ENCODE measurements at places on chromosomes 4 and X.
A peak's percentile ranks its signal among the peaks of the same experiment; 100 is the strongest.

DNA sequence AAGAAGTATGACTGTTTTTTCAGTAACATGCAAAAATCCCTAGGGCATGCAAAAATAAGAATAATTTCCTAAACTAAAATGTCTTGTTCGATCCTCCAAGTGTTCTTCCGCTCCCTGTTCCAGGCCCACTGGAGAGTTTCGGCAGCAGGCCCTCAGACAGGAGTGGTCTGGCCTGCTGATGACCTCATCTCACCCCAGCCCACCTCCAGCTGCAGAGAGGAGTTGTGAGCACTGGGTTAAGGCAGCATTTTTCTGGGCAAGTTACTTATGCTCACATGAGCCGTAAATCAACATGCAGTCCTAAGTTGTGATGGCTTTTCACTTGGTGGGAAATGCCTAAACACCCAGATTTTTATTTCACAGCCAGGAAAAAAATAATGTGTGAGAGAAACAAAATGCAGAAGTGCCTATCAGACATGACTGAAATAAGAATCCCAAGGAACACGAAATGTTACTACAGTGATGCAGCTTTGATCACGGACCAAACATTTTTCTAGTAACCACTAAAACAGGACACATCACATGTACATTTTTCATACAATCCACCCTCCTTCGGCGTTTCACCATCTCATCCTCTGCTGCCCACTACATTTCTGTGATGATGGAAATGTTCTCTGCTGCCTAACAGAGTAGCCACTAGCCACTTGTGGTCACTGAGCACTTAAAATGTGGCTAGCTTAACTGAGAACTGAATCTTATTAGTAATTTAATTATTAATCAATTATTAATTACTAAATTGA is 153.3 kb upstream of the TBL1X start:
- DNase-seq = peak; percentile 45

- DNase-seq = peak; percentile 67
These were observed 207.3 kb downstream of the FBXW7 start for GRCh38 chr4:152328582-152328981.

DNA sequence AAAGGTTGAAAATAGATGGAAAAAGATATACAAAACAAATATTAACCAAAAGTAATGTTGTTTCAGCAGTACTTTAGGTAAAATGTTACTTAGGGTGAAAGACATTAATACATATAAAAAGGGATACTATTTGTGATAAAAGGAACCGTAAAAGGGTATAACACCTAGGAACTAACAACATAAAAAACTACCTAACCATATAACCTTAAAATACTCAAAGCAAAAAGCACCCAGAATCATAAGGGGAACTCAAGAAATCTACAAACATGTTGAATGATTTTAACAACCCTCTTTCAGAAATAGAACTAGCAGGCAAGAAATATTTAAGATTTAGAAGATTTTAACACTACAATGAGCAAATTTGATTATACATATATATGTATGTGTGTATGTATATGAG is 11.5 kb downstream of the MOSPD2 start:
- DNase-seq = no peak

- no peak for DNase-seq
These were observed 392.3 kb downstream of the CENPC start for GRCh38 chr4:67152976-67153375.

DNA sequence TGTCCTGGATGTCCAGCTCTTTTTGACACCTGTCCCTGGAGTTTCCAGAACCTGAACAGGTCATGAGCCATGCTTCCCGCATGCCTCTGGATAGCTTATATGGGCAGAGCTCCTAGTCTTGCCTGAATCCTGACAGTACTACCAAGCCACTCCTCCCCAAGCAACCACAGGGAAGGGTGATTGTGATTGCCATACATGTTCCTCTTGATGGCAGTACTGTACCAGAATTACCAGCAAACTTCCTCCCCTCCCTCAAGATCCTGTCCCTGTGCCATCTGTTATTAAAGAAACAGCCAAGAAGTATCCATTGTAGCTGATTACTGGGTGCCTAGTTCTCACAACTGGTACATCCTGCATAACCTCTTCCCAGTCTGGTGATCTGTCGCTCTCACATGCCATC is 264.3 kb upstream of the AGTR2 start:
- DNase-seq = no peak

GRCh38 chr4:83267121-83267829 is 17.3 kb downstream of the COQ2 start:
- peak; percentile 26 for DNase-seq

DNA sequence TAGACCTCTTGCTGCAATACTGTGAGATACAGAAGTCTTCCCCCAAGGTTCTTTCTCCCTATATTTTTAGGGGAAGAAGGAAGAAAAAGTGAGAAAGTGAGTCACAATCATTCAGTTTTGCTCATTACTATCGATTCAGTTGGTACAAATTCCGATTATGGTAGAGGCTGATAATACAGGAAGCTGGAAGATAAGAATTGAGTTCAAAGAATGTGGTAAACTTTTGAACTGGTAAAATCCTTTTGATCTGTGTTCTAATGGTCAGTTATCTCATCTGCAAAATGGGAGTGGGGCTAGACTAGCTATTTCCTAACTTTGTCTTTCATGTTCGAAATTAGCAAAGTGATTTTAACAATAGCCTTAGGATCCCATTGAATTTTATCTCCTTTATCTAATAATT is 101.4 kb upstream of the FAT1 start:
- DNase-seq = no peak

DNA sequence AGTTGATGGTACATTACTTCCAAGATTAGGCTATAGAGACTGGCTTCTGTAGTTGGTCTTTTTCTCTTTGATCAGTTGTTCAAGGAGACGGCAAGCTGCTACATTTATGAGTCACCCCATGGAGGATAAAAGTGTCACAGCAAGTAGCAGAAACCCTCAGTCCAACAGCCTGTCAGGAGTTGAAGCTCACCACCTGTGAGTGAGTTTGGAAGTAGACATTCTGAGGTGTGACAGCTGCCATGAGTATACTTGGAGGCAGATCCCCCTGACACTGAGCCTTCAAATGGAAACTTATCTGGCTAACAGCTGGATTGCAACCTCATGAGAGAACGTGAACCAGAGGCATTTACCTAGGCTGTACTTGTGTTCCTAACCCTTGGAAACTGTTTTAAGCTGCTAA is 68.0 kb downstream of the CCNG2 start:
- DNase-seq = no peak

GRCh38 chr4:176014583-176015108 is 51.0 kb upstream of the WDR17 start:
- DNase-seq = no peak

DNA sequence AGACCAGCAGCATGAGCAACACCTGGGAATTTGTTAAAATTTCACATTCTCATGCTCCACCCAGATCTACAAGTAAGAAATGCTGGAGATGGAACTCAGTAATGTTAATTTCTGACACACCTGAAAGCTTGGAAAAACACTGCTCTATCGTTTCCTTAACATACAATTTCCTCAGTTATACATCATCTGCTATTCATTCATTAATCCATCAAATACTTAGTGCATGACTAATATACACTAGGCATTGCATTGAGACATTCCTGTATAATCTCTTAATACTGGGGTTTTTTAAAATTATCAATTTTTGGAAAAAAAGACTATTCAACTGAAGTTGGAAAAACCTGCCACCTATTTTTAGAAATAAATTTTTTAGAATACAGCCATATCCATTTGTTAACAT is 106.1 kb downstream of the CHM start:
- DNase-seq = no peak

DNA sequence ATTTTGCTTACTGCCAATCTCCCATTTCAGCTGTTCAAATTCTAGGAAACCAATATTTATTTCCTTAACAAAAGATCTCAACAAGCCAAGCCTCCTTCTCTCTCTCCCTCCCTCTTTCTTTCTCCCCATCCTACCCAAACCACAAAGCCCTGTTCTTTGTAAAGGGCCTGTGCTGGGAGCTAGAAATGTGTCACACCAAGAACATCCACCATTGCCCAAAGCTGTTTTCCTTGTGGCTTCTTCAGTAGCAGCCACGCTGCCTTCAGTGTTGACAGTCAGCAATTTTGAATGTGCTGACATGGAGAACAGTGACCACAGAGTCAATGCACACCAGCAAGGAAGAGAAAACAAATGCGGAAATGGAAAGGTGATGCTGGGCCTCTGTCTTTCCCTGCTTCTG is 203.0 kb downstream of the MAML3 start:
- peak; percentile 73 for DNase-seq

- DNase-seq = peak; percentile 22
These were observed 151.7 kb upstream of the RPS6KA6 start for GRCh38 chrX:84339507-84340364.

DNA sequence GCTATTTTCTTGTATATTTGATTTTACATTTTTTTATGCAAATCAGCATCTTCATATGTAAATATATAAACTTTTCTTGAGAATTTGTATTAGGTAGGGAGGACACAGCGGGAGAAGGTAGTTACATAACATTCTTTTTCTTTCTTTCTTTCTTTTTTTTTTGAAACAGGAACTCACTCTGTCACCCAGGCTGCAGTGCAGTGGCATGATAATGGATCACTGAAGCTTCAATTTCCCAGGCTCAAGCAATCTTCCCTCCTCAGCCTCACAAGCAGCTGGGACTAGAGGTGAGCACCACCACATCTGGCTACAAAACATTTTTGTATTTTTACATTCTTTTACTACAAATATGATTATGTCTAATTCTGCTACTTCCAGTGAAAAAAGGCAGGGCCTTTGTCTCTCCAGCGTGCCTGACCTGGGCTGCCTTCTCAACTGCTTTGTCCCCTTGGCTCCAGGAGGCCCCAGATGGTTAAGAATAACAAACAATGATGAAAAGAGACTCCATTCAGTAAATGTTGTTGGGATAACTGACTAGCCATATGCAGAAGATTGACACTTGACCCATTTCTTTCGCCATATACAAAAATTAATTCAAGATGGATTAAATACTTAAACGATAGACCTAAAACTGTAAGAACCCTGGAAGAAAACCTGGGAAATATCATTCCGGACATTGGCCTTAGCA is 46.5 kb upstream of the FAT4 start:
- DNase-seq = no peak

GRCh38 chr4:113825272-113825671 is 63.7 kb upstream of the CAMK2D start:
- DNase-seq = no peak

Measured in AG10803 (cell line).